ENCODE measurements at places on chromosomes 3 and 15.

- no peak for DNase-seq
These were observed 22.6 kb upstream of the MASP1 start for GRCh38 chr3:187314176-187314575.

GRCh38 chr3:194575484-194576210 lies 57.6 kb downstream of the TMEM44 start:
- DNase-seq: no peak

- no peak for DNase-seq
These were observed 16.8 kb upstream of the PLA2G4E start for GRCh38 chr15:42037656-42038055.

GRCh38 chr15:81560405-81560804 lies 186.4 kb upstream of the TMC3 start:
- no peak for DNase-seq

DNA sequence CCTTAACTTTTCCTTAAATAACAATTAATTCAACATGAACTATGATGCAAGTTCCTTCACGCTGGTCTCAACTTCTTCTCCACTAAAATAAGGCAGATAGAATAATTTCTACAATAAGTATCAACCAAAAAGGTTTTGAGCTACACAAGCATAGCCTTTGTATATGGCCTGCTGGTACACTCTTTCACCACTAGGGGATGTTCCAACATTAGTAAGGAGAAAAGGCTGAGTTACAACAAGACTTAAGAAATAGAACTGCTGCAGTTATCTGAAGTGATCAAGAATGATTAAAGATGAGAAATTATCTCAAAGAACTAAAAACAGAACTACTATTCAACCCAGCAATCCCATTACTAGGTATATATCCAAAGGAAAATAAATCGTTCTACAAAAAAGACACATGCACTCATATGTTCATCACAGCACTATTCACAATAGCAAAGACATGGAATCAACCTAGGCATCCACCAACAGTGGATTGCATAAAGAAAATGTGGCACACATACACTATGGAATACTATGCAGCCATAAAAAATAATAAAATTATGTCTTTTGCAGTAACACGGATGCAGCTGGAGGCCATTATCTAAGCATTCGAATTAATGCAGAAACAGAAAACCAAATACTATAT lies 14.4 kb downstream of the ATP13A3 start:
- peak; percentile 68 for DNase-seq

Data from CD4-positive, alpha-beta T cell treated with Interleukin-12 subunit alpha and Interleukin-12 subunit beta, for 1 hour (primary cell).